AML-193 (cell line): ENCODE measurements at places on chromosomes 13 and 19.
A peak's percentile ranks its signal among the peaks of the same experiment; 100 is the strongest.

DNA sequence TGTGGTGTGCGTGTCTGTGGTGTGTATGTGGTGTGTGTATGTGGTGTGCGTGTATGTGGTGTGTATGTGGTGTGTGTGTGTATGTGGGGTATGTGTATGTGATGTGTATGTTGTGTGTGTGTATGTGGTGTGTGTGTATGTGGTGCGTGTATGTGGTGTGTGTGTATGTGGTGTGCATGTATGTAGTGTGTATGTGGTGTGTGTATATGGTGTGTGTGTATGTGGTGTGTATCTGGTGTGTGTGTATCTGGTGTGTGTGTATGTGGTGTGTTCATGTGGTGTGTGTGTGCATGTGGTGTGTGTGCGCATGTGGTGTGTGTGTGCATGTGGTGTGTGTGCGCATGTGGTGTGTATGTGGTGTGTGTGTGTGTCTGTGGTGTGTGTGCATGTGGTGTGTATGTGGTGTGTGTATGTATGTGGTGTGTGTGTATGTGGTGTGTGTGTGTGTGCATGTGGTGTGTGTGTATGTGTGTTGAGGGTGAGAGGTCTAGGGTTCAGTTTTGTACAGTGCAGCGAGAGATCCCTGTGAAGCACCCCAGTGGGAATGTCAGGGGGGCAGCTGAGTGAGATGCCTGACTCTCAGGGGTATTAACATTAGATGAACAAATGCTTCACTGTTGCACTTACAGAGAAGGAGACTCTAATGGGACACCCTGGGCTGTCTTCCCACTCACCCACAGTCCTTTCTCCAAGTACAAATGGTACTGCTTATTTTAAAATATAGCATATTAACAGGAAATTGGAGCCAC, 61.3 kb upstream of the MEDAG start:
- DNase-seq: no peak

GRCh38 chr13:50131920-50132903, 117.0 kb downstream of the KCNRG start:
- DNase-seq: no peak

GRCh38 chr13:100588331-100589177, at the start of gene GGACT:
Gene GGACT (minus strand): TSS chr13:100588789. CDS start chr13:100532591, 56,198 bp downstream.
- peak; percentile 38 for DNase-seq

GRCh38 chr13:59801107-59801880, 362.4 kb downstream of the DIAPH3 start:
- peak; percentile 21 for DNase-seq

GRCh38 chr13:30689752-30690151, 45.6 kb upstream of the ALOX5AP start:
- no peak for DNase-seq

DNA sequence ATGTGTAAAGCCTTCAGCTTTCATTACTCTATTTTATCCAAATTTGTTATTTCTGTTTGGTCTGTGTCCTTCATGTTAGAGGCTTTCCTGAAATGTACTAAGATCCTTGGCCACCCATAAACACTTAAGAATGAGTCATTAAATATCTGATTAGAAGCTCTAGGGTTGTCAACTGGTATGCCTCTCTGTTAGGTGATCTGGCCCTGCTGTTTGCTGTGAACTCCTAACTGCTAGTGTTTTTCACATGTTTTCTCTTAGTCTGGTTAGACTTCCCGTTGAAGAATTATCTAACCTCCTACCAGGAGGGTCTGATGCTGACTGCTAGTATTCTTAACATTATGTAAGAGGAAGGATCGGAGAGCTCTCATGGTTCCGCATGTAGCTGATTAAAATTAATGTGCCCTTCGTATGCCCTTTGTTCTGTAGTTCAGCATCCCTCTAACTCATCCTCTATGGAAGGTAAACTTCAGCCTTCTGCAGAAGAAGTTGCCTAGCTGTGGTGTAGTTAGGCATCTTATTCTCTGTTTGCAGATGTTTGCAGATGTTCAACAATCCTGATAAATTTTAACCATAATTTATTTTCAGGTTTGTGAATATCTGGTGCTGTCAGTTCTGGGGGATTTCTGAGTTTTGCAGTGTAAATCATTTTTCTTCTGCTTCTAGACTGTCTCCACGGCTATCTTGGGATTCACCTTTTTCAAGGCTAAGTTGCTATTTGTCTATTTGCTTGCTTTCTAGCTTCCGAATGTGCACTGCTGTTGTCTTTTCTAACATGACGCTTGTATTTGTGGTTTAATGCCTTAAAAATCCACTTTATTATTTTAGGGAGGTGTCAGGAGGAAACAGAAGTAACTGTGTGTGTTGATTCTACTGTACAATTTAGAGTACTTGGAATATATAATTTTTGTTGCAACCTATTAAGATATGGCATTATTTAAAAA, 207.2 kb upstream of the SPRY2 start:
- DNase-seq: no peak

DNA sequence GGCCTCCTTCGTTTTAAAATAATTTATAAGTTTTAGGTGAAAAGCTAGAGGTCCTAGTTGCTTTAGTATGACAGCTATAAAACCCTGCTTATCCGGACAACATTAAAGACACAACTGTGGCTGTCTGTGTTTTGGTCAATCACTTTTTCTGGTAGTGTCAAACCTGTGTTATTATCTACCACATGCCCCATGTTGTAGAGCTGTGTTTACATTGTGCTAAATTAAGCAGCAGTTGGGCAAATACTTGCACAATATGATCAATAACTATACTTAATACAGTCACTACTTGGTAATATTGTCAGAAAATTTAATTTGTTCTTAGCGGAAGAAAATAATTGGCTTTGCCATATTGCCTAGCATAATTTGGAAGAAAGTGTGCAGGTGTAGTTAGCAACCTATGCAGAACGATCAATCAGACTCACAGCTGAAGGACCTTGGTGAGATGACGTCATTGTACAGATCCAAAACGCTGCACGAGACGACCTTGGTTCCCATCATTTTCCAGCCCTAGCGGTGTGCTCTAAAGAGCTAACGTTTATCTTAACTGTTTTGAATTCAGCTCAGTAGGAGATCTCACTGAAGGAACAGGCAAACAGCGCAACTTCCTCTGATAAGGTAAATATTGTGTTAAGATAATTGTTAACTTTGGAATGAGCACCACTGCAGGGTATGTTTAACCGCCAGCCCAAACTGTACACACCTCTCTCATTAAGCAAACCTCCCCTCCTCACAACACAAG, 476.6 kb downstream of the IRS2 start:
- no peak for DNase-seq

DNA sequence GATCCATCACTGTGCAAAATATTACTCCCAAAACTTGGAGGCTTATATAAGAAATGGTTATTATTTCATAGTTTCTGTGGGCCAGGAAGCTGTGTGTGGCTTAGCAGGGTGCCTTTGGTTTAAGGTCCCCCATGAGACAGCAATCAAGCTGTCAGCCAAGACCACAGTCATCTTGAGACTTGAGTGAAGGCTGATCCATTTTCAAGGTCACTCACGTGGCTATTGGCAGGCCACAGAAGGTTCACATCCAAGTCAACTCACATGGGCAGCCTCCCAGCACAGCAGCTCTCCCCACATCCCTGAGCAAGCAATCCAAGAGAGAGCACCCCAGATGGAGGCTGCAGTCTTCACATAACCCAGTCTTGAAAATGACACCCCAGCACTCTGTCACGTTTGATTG, 537.4 kb downstream of the MYO16 start:
- no peak for DNase-seq

DNA sequence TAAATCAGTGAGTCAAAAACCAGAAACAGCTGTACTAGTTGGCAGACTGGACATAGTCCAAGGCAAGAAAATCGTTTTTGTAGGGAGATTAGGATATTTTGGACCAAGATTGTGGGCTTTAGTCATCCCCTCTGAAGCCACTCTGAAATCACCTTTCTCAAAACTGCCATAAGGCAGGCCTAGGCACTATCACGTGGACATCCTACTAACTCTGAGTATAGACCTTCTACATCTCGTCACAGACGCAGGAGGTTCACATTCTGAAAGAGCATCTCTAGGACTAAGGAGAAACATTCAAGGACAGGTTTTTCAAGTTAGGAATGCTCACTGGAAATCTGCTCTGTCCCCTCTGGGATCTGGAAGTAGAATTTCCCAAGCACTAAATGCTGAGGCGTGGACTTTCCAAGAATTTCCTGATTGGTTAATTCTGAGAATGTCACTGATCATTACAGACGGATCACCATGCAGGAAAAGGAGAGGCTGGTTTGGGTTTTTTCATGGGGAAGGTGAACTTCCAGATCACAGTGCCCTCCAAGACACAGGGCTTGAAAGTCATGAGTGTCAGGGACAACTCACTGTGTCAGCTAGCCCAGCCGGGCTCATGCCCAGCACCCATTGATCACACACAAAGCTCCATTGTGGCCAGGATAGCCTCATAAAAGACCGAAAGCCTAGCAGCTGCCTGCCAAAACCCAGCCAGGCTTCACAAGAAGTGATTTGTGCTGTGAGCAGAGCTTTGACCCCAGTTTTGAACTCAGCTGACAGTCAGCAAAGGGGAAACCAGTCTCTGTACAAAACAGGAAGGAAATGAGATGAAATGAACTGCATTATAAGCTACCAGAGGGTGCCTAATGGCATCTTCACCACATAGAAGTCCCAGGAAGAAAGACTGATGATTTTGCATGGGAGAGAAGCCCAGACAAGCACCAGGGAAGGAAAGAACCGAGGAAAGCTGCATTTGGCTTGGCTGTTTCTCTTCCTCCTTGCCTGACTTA, 2.7 kb upstream of the RUBCNL start:
- peak; percentile 91 for DNase-seq

DNA sequence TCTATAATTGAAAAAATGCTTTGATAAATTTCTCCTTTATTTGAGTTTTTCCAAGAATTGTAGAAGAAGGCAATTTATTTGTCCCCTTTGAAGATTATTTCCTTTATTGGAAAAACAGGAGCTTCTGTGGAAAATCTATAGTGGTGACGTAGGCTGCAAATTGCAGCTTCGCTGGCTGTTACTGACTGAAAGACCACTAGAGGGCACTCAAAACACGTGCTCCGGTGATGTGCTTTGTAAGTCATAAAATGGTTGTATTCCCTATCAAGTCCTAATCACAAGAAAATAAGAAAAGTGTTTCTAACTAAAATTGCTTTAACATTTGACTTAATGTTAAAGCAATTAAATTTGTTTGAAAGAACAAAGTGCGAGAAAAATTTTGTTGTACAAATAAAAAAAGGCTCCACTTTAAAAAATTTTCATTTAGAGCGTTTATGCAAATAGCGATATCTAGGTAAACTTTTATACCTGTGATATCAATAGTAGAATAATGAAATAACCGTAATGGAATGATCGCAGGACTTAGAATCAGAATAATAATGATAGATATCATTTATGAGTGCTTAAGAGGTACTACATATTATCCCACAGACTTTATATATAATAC, 638.2 kb upstream of the SPRY2 start:
- DNase-seq: peak; percentile 51

DNA sequence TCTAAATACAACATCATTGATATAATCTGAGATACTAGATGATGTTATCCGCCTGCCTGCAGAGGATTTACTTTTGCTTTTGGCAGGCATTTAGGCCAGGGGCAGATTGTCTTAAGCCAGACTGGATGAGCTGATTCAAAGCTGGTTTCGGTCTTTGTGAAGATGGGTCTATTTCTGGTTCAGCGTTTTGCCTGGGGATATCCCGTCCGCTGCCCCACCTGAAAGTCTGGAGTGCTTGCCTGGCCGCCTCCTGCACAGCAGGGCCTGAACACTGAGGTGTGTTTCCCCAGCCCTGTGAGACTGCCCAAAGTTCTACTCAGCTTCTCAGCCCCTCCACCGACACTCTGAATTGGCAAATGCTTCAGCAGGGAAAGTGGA, 149.7 kb downstream of the KATNAL1 start:
- DNase-seq: no peak

- DNase-seq: no peak
Measured at GRCh38 chr19:31418692-31419430, 69.6 kb upstream of the TSHZ3 start.

- no peak for DNase-seq
Measured at GRCh38 chr13:51524829-51525566, 59.3 kb upstream of the WDFY2 start.

DNA sequence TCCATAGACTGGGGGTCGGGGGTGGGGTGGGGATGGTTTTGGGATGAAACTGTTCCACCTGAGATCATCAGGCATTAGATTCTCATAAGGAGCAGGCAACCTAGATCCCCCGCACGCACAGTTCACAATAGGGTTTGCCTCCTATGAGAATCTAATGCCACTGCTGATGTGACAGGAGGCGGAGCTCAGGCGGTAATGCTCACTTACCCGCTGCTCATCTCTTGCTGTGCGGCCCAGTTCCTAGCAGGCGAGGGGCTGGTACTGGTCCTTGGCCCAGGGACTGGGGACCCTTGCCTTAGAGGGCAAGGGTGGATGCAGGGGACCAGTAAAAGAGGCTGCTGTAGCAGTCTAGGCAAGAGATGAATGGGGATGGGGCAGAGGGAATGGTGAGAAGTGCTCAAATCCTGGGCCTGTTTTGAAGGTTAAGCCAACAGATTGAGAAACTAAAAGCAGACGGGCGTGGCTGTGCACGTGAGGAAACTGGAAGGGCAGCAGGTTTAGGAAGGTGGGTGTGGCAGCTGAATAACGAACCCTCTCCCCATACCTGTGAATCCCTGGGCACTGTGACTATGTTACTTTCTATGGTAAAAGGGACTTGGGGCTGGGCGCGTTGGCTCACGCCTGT, 1.5 kb upstream of the ERICH4 start:
- no peak for DNase-seq

DNA sequence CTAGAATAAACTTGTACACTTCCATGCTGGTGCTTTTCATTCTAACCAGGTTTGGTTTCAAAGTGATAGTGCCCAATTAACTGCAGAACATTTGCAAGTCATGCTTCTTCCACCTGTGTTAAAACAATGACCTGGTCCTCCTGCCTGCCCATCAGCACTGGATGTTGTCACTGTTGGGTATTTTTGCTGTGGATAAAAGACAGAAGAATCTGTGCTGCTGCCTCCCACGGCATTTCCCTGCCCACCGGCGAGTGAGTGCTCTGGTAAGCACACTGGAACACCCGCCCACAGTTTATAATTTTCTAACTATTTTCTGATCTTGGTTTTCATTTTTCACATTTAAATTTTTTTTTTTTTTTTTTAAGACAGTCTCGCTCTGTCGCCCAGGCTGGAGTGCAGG, 2.3 kb upstream of the AKAP8 start:
- DNase-seq: no peak

- no peak for DNase-seq
Measured at GRCh38 chr13:31904941-31905824, 126.4 kb upstream of the FRY start.

DNA sequence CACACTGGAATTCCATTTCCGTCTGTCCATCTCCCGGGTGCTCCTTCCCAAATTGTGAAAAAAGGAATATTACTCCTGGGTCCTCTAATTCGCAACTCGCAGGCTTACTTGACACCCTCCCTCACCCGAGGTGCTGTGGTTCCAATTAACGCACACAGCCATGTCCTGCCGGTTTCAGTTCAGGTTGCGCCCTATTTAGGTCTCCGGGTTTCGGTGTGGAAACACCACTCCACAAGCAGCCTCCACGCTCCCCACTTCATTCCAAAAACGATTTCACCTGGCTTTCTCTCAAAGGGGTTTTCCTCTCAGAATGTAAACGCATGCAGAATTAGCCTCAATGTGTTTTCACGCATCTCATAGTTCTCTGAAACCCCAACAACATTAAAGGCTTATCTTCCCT, 37.9 kb downstream of the NAXD start:
- no peak for DNase-seq

- no peak for DNase-seq
Measured at GRCh38 chr13:26759907-26760831, at the start of gene GPR12. Gene GPR12 (minus strand): TSS chr13:26760786. CDS start chr13:26759827, 959 bp downstream.
